A549 treated with CORT108297 at 1 μM for 4 hours (cell line): ENCODE measurements at places on chromosomes 11 and 22. TPM values are rescaled to one million over a fixed set of nuclear protein-coding genes. Genes with fewer than 3 reads are reported as not detected.

The CDKN1C gene
- total RNA-seq: 0.74 to 1.1 TPM (median 0.81 TPM) in 5 replicates

The RIMBP3C gene
- total RNA-seq: 0.13 to 0.23 TPM (median 0.18 TPM) in 5 replicates

The CDC45 gene
- total RNA-seq: 23.9 to 27.7 TPM (median 24.8 TPM) in 5 replicates

The SCN3B gene
- total RNA-seq: 0.09 to 0.22 TPM (median 0.16 TPM) in 5 replicates

The DEFB131B gene
- total RNA-seq: not detected in 5 replicates

The YPEL4 gene
- 0.22 to 0.47 TPM (median 0.27 TPM) in 5 replicates for total RNA-seq

The DRD2 gene
- total RNA-seq: 0.05 to 0.31 TPM (median 0.10 TPM) in 4 of 5 replicates, not detected in the other

The PAX6 gene
- total RNA-seq: 0.92 to 1.5 TPM (median 1.3 TPM) in 5 replicates

The HTR3A gene
- not detected in 5 replicates for total RNA-seq

The PRRG4 gene
- 0.57 to 0.76 TPM (median 0.72 TPM) in 5 replicates for total RNA-seq

The C11orf42 gene
- not detected in 5 replicates for total RNA-seq

The LRRC74B gene
- not detected in 5 replicates for total RNA-seq

The USP2 gene
- total RNA-seq: 0.33 to 0.53 TPM (median 0.42 TPM) in 5 replicates

The CD6 gene
- 0.07 to 0.20 TPM (median 0.15 TPM) in 5 replicates for total RNA-seq

The TRIM29 gene
- 9.5 to 11.1 TPM (median 10.7 TPM) in 5 replicates for total RNA-seq

The CBLIF gene
- total RNA-seq: not detected in 5 replicates

The NXPE2 gene
- 0.05 TPM in 1 of 5 replicates, not detected in the others for total RNA-seq

The OR4X1 gene
- not detected in 5 replicates for total RNA-seq

The CASP5 gene
- not detected in 5 replicates for total RNA-seq

The SORL1 gene
- 1.5 to 1.7 TPM (median 1.6 TPM) in 5 replicates for total RNA-seq

The TRIM66 gene
- total RNA-seq: 1.7 to 2.8 TPM (median 2.3 TPM) in 5 replicates

The BEST1 gene
- 1.5 to 2.5 TPM (median 2.0 TPM) in 5 replicates for total RNA-seq

The SHISAL1 gene
- total RNA-seq: 5.4 to 6.7 TPM (median 6.1 TPM) in 5 replicates

The TEX54 gene
- total RNA-seq: not detected in 5 replicates

The DLAT gene
- total RNA-seq: 24.4 to 33.2 TPM (median 28.3 TPM) in 5 replicates

The TRPM5 gene
- total RNA-seq: not detected in 5 replicates

The OR8D1 gene
- not detected in 5 replicates for total RNA-seq

The NLRP6 gene
- total RNA-seq: not detected in 5 replicates

The DNAJC24 gene
- 8.3 to 11.0 TPM (median 9.9 TPM) in 5 replicates for total RNA-seq

The SCO2 gene
- 2.7 to 9.9 TPM (median 5.5 TPM) in 5 replicates for total RNA-seq
